ENCODE measurements at places on chromosomes 11 and 22.

DNA sequence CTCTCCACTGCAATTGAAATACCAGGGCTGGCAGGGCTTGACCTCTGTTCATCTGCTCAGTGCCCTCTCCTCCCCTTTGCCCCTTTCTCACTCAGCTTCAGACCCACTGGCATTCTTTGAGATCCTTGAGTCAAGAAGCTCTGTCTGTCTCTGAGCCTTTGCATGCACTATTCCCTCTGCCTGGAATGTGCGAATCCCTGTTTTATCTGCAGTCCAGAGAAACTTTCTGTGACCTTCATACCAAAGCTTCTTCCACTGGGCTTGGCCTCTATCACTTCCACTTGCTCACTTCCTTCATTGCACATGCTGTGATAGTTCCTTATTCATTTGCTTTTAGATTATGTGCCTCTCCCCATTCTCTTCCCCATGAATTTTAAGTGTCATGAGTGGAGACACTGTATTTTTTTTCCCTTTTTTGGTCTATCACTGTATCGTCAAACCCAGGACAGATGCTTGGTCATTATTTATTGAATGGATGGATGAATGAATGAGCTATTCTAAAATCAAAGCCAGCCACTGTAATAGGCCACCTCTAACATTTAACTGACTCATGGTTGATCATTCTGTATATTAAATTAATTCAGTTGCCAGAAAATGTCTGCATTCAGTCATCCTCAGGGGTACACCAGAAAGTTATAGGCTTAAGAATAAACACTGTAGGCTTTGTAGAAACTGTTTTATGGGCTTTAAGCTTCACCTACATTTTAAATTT, 88.7 kb upstream of the TIMP3 start:
- no peak for DNase-seq

DNA sequence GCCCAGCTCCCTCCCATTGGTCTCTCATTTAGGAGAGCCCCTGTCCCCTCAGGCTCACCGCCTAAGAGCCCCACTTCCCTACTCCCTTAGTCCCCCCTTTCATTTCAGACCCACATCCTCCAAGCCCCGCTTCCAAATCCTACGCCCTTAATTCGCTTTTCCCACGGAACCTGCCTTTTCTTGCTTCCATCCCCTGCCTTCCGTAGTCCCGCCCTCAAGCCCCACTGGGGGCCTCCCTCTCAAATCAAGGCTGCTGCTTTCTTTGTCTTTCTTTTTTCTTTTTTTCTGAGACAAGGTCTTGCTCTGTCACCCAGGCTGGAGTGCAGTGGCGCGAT, 396 bp downstream of the CCDC157 start:
- no peak for DNase-seq

DNA sequence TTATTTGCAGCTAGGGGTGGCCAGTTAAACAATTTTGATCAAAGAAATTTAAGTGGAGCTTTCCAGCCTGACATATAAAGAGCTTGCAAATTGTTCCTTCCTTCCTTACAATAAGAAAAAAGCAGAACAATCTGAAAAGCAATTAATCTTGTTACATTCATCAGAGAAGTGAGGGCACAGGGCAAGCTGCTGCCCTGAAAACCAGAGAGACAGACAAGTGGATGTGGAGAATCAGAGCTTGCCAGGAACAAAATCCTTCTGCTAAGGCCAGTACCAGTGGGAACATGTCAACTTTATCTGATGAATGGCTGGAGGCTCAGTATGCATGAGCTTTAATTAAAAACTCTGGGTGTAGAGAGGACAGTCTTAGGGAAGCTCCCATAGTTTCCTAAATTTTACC, 8.8 kb downstream of the CCDC179 start:
- DNase-seq = no peak

GRCh38 chr11:66728038-66728692, 851 bp downstream of the SPTBN2 start:
- DNase-seq = no peak

- no peak for DNase-seq
Observed at GRCh38 chr11:133842053-133842452, 3.3 kb downstream of the SPATA19 start.

DNA sequence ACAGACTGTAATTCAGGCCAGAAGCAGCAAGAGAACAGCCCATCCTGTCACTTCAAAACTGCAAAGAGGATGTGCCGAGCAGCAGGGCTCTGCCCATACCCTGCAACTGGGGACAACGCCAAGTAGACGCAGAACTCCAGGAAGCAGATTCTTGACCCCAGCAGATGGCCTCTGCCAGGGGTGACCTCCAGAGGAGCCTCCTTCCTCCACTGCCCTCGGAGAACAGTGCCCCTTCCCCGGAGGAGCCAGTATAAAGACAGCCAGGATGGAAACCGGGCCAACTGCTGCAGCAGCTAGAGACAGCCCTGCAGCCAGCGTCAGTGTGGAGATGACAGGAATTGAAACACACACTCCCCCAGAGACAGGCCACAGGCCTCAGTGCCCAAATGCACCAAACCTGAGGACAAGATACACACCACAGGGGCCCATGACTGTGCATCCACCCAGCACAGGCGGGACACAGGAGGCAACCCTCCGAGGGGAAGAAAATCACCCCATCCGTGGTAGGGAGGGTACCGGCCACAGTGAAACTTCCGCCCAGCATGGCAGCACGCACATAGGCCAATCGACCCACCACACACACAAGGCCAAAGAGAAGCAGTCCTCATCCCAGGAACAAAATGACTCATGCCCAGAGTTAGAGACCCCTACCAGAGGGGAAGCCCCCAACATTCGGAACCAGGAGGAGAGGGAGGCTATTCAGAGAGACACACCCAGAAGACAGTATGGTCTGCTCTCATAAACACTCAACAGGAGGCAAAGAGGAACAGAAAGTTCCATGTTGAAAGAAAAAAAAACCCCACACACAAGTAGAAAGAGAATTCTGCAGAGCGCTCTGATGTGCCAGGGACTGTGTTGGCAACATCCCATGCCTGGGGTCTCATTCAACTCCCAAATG, 5.6 kb downstream of the AHNAK start:
- no peak for DNase-seq

GRCh38 chr11:126311401-126312291, 7.8 kb downstream of the DCPS start:
- no peak for DNase-seq

GRCh38 chr11:75968021-75968625, 153.1 kb downstream of the UVRAG start:
- no peak for DNase-seq

- DNase-seq = no peak
Observed at GRCh38 chr11:1619449-1619848, 2.5 kb downstream of the KRTAP5-4 start.

DNA sequence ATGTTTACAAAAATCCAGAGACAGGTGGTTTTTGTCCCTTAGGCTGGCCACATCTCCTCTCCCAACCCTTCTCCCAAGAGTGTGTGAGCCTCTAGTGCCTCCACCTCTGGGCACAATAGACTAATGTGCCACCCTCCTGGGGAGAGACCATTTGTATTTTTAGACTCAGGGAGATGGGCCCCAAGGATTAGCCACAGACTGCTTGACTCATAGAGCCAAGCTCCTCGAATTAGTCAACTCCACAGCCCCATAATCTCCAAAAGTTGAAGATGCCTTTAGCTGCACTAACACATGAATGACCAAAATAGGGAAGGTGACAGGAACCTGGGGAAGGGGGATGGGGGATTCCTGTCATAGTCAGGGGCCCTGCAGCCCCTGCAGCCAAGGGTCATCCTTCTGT, 53.0 kb upstream of the LRRC32 start:
- no peak for DNase-seq

GRCh38 chr11:126140926-126141280, 70.5 kb downstream of the RPUSD4 start:
- peak; percentile 29 for DNase-seq

- peak; percentile 49 for DNase-seq
Observed at GRCh38 chr11:65791719-65792213, 4.9 kb downstream of the OVOL1 start.

DNA sequence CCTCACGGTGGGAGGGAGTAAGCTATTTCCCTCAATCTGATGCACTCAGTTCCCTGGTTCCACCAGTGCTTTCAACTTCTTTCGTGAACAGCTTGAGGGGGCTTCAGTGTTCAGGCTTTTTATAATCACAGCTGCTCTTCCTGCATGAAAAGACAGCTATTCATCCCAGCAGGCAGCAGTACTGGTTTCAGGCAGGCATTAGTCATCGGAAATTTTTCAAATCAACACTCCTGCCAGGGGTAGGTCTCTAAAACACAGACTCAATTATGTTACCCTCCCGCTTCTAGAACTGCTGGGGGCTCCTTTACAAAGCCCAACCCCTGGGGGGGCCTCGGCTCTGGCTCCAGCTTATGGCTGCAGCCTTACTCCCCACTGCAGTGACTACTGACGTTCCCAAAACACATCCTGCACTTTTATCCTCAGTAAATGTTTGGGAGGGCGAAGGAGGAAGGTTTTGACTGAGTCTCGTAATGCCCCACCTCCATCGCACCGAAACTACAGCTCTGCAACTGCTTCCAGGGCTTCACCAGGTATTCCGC, 5.8 kb downstream of the POLDIP3 start:
- no peak for DNase-seq

DNA sequence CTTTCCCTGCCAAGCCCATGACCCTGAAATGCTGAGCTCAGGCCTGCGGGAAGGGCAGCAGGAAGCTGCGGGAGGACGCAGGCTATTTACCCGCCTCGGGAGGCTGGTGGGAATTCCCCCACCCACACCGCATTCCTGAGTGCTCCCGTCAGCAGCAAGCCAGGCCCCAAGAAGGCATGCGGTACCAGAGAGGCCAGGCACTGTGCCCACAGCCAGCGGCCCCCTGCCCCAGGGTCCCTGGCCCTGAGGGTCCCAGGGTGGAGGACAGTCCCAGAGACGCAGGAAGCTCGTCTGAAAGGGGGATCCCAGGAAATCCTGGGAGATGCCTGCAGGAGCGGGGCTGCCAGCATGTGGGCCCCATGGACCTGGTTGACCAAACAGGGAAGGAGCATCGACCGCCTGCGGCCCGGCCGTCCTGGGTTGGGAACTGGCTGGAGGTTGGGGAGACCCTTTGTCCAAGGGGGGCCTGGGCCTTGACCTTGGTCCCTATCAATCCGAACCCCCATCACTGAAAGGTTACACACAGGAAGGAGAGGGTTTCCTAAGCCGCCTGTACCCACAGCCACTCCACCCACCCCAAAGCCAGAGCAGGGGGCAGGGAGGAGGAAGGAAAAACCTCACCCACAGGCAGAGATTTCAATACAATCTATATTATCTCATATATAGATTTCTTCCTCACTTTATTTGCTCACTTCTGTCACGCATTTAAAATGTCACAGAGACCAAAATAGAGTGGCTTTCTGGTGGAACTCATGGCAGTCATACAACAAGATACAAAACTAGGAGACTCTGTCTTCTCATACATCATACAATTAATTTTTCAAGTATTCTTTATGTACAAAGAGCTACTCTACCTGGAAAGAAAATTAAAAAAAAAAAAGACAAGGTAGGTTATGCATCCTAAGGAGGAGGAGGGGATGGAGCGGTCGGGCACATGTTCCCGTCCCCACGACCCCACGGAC, 17.1 kb downstream of the MAFF start:
- DNase-seq = no peak

DNA sequence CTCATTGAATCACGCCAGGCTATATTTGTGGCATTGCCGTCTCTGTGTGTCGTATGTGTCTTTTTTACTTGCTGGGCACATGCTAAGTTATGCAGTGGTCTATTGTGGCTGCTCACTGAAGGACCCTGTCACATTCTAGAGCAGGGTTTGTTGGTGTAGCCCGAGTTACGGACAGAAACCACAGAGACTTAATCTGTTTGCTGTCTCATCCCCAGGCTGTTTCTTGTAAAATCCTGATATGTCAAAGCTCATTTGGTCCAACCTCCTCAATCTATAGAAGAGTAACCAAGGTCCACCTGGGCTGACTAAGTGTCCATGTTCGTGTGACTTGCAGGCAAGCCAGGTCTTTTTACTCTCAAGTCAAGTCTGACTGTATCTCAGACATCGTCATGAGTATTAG, 5.0 kb downstream of the DPF2 start:
- DNase-seq = no peak

DNA sequence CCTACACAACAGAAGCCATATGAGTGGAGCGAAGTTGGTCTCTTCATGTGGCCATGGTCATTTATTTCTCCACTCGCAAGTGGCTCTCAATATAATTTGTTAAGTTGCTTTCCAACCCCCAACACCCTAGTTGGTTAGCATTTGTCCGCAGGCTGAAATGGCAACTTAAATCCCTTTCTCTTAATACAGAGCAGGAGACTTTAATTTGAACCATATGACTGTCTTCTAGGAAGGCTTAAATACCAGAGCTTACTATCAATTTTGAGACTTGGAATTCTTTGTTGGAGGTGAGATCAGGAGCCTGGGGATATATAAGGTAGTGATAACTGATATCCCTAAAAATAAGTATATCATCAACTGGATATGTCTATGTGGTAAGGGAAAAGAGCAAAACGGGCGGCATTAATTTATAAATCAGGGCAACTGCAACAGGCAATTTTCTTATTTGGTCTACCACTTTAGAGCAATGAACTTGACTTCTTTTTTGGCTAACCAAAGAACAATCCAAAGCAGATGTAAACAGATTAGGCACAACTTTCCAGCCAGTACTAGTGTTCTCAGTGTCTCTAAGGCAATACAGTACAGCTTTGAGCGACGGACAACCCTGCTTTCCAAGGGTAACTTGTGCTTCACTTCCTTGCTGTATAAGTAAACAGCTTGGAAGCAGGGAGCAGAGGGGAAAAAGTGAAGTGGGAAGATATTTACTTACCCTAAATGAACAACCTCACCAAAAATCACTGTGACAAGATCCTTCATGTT, 74.7 kb upstream of the APOA1 start:
- no peak for DNase-seq

DNA sequence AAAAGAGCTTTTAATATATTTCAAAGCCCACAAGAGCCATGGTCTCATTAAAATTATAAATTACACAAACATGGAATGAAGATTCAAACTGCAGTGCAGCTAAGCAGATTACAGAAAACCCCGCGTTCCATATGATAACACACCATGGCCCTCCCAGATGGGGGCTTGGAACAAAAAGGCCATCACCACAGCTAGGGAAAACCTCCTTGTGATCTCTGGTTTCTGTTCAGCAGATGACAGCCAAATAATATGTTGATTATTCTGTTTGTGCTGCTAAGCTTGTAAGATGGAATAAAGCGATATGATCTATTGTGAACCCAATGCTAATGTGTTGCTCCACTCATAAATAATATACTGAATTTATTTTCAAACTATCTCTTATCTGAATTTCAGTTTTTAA, 28.5 kb downstream of the IMMP1L start:
- no peak for DNase-seq

GRCh38 chr22:38171927-38172831, 9.5 kb downstream of the PLA2G6 start:
- DNase-seq = no peak

DNA sequence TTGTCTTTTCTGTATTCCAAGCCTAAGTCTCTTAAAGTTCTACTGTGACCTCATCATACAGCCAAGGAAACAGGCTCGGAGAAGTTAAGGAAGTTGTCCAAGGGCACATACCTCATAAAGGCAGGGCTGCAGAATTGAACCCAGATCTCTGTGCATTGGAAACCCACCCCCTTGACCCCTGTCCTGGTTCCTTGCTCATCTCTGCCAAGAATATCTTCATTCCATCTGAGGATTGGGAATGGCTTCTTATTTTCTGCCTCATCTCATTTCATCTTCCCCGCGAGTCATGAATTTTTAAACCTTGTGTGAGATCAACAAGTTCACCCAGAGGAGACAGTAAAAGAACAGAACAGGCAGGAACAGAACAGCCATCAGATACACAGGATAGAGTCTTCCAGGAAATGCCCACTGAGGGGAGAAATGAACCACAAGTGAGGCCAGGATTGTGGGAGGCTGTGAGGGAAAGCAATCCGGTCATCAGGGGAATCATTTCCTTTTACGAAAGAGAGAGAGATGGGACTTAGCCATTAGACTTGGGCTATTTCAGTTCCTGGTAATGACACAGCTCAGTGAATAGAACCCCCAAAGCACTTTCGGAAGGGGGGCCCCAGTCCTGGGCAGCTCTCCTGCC, 34.4 kb upstream of the LRRC10B start:
- no peak for DNase-seq

All from NCI-H774 (cell line).